CD4-positive, alpha-beta T cell treated with Interleukin-17A for 1 hour (primary cell): ENCODE measurements at places on chromosomes 2 and 18.

DNA sequence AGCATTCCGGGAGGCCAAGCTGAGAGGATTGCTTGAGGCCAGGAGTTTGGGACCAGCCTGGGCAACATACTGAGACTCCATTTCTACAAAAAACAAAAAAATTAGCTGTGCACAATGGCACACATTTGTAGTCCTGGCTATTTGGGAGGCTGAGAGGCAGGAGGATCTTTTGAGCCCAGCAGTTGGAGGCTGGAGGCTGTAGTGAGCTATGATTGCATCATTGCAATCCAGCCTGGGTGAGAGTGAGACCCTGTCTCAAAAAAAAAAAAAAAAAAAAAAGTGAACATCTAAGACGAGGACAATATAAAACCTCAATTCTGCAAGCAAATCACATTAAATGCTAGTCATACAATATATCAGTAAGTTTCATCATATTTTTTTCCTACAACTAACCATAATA, 2.8 kb upstream of the HAT1 start:
- DNase-seq: no peak

DNA sequence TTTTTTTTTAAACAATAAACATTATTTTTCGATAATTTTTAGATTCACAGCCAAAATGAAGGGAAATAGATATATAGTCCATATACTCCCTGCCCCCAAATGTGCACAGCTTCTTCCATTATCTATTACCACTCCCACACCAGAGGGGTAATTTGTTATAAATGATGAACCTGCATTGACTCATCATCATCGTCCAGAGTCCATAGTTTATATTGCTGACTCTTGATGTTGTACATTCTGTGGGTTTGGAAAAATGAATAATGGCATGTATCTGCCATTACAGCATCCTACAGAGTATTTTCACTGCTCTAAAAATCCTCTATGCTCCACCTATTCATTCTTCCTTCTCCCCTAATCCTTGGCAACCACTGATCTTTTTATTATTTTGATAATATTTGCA, 121.5 kb downstream of the LTBP1 start:
- no peak for DNase-seq

- DNase-seq: peak; percentile 46
Measured at GRCh38 chr18:10490401-10491165, 35.2 kb upstream of the NAPG start.

- no peak for DNase-seq
Measured at GRCh38 chr18:62812242-62812641, 96.9 kb downstream of the PHLPP1 start.

DNA sequence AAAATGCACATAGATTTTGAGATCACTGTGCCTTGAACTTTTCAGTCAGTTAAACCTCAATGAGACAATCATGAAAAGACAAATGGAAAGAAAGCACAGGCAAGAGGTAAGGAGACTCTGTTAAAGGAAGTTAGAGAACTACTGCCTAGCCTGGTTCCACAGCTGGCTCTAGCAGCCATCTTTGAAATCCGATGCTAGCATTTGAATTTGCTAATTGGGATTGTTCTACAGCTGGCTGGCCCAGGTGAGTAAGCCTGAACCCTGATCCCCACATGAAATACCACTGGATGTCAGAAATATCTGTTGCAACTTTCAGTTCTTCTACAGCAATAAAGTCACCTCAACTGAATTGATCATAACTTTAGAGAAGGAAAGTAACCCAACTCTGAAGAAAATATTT, 315.2 kb upstream of the CHAC2 start:
- DNase-seq: no peak

- no peak for DNase-seq
Measured at GRCh38 chr2:173654896-173655265, 300.2 kb downstream of the CDCA7 start.

GRCh38 chr2:96888072-96889011, 18.5 kb upstream of the SEMA4C start:
- DNase-seq: no peak

DNA sequence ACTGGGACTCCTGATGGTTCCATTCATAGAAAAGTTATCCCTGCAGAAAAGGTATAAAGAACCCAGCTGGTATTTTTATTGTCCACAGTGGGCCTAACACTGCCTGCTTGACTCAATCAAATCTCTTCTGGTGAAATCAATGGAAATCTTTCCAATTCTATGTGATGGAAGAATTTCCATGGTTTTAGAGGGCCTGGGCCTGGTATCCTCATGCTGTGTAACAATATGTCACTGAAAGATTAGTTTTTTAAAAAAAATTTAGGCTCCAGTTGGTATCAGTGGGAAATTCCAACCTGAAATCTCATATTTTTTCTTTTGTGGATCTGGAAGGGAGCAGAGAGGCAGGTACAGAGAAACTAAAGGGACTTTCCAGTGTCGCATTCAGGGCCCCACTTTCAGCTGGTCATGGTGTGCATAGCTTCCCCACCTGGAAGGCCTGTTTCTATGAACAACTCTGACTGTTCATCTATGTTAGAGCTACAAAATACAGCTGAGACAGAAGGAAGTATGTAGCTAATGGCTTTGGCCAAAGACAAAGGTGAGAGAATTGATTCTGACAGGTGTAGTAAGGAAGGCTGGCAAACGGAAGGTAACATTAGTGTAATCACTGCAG, 20.9 kb downstream of the NEB start:
- no peak for DNase-seq

GRCh38 chr2:127058246-127058953, 48.6 kb downstream of the BIN1 start:
- no peak for DNase-seq

DNA sequence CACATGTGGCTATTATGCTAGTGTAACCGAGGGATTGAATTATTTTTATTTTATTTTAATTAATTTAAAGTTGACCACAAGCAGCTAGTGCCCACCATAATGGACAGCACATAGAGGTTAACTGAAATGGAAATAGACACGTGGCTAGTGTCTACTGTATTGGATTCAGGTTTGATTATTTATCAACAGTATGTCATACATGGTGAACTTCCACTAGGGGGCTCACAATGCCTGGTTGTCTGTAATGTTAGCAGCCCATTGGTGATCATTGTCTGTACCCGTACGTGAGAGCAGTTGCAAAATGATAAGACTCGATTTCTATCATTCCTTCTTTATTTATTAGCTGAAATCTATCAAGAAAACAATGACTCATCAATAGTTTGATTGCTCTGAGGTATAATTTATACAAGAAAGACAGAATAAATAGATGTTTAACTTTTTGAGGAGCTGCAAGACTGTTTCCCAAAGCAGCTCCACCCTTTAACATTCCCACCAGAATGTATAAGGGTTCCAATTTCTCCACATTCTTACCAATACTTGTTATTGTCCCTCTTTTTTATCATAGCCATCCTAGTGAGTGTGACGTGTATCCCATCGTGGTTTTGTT, 76.5 kb downstream of the CYBRD1 start:
- peak; percentile 66 for DNase-seq

DNA sequence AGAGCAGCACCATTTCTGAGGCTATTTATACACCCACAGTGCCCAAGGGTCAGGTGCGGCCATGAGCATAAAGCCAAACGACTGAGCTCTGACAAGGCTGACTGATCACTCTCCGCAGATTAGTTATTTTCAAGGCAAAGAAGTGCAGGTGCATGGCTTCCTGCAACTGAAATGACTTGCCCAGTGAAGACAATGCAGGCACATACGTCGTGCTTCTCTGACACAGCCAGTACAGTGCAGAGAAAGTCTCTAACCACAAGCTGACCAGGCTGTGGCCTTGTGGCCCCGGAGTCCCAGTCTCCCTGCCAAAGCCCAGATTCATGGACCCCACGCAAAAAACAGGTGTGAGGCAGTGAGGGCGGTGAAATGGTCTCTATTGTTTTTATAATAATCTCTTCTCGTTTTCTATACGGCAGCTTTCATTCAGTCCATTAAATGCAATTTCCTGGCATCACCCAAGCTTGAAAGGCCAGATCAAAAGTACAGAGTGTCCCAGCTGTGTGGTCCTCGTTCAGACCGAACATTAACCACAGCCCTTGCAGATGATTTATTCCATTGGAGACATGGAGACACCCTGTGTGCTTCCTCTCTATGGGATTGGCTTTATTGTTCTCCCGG, 447.0 kb upstream of the ID2 start:
- DNase-seq: no peak

GRCh38 chr2:115183144-115183543, 740.7 kb downstream of the DPP10 start:
- no peak for DNase-seq

DNA sequence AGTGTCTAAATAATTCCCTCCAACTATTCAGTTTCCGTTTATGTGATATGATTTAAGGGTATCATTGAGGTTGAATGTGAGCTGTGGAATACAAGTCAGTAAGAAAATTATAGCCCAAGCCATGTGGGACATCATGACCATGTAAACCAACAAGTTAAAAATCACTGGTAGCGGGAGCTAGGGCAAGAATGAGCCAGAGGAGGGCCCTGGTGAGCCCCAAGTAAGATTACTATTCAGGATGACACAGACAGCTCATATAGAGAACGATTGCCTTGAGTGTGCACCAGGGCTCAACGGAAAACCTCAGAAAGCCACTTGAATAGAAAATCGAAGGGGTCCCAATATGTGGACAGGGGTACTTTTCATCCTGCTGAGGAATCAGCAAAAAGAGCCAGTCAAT, 87.8 kb upstream of the RBMS1 start:
- DNase-seq: no peak

- peak; percentile 43 for DNase-seq
Measured at GRCh38 chr2:208025814-208026184, 472 bp upstream of the PLEKHM3 start.

DNA sequence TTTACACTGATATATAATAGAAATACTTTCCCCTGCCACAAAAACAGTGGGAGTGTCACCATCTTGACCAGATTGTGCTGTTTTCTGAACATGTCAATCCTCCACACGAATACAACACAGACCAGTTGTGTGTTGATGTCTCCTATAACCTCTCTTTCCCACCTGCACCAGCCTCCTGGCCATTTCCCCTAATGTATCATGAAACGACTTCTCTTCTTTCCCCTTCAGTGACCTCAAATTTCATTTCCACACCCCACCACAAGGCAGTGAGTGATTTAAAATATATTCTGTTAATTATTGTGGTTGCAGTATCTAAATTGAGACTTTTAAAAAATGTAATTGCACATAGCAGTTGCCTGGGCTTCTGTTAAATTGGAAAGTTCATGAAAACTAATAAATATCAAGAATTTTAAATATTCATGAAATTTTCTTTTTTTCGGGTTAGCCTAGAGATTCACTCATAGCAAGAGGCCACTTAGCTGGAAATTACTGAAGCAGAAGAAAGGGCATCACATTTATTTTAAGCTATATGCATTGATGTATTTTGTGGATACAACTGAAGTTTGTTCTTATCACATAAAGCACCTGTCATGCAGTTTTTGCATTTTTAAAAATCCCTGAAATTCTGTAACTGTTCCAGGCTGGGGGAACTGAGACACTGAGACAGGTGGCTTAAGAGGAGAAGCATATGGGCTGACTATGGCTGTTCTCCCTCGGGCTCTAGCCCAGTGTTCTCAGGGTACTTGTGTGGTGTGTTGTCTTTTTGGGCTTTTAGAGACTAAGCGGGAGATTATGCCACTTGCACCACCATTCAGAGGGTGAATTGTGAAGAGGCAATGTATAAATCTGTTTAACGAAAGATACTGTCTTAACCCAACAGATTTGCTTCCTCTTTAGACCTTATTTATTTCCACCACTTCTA, 15.9 kb downstream of the FAM171B start:
- DNase-seq: no peak
